ENCODE measurements at places on chromosomes 3 and 15. TPM values are rescaled to one million over a fixed set of nuclear protein-coding genes. Genes with fewer than 3 reads are reported as not detected.

The VILL gene
- 6.7 TPM for total RNA-seq

The MYRIP gene
- total RNA-seq = under 0.01 TPM

GRCh38 chr3:45123581-45124269 is 22.5 kb downstream of the CDCP1 start:
- DNase-seq = peak; percentile 96

GRCh38 chr3:49733551-49733950 is 9.8 kb upstream of the GMPPB start:
- DNase-seq = no peak

- no peak for DNase-seq
Measured at GRCh38 chr3:125959317-125960065, 9.5 kb upstream of the ROPN1B start.

The CCR8 gene
- not detected for total RNA-seq

GRCh38 chr3:53881691-53882593 is at the start of gene ACTR8:
TSS of gene ACTR8 (minus strand) at chr3:53882152. CDS start at chr3:53882101, 51 bp downstream.
- peak; percentile 86 for DNase-seq

- no peak for DNase-seq
Measured at GRCh38 chr3:172438186-172438585, 10.1 kb downstream of the GHSR start.

GRCh38 chr15:50414624-50415023 is 9.6 kb upstream of the USP8 start:
- no peak for DNase-seq

GRCh38 chr15:40845036-40845435 is 1.2 kb downstream of the SPINT1 start:
- DNase-seq = no peak

DNA sequence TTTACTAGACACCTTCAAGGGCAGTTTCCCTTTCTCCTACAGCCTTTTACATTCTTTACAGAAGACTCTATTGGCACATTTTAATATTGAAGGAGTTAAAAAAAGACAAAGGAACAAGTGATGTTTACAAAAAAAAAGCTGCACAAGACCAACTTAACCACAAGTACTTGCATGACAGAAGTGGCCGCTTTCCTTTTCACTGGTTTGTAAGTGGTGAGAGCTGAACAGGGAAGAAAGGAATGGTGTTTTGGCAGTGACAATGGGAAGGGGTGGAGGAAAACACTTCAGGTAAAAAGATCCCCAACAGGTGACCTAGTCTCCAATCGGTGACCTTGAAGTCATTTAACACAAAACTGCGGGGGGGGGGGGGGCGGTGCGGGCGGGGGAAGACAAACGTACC is 1.1 kb downstream of the WDR72 start:
- no peak for DNase-seq

DNA sequence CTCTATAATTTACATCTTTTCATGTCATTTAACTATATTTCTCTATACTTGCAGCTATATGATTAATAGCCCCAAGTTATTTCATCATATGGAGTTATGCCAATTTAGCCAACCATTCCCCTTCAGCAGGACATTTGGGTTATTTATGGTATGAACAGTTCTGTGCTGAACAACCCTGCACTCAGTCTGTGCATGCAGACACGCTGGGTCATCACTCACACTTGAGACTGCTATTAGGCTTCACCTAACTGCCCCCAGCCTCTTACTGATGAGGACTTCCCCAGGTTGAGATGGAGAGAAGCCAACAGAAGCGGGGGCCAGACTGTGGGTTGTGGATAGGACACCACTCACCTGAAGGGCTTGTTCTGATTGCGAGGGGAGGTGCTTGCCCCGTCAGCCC is 7.3 kb downstream of the TADA3 start:
- peak; percentile 52 for DNase-seq

The FOXB1 gene
- total RNA-seq = not detected

The SOX14 gene
- not detected for total RNA-seq

The NPAP1 gene
- not detected for total RNA-seq

GRCh38 chr3:55882006-55882405 is 394.9 kb upstream of the WNT5A start:
- no peak for DNase-seq

The VIPR1 gene
- total RNA-seq = not detected

GRCh38 chr15:57559875-57560274 is 31.8 kb upstream of the MYZAP start:
- DNase-seq = peak; percentile 40

DNA sequence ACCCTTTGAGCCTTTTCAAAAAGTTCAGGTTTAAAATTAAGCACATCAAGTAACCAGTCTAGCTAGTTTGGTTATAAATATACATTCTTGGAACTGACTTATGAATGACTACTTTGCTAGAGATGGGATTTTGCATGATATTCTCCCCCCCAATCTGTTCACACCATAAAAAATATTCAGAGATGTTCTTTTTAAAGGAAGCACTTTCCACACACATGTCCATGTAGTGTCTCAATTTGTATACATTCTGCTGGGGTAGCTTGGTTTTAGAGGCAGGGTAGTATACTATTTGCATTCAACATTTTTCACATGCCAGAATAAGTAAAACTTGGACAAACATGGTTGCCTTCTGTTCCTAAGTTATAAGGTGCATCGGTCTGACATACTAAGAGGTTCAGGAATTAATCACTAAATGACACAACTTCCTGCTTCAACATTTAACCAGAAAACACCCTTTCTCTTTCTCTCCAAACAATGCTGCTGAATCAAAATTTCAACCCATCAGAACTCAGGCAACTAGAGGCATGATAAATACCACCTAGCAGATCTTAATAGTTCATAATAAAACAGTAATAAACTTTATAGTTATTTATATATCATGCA is 57.0 kb downstream of the SUMF1 start:
- no peak for DNase-seq

- DNase-seq = no peak
Measured at GRCh38 chr3:153036846-153037245, 125.2 kb upstream of the RAP2B start.

- no peak for DNase-seq
Measured at GRCh38 chr3:39112113-39112512, 4.6 kb downstream of the TTC21A start.

The PRR20G gene
- total RNA-seq = not detected

GRCh38 chr3:194632809-194633348 is 340 bp downstream of the TMEM44 start:
- peak; percentile 31 for DNase-seq

DNA sequence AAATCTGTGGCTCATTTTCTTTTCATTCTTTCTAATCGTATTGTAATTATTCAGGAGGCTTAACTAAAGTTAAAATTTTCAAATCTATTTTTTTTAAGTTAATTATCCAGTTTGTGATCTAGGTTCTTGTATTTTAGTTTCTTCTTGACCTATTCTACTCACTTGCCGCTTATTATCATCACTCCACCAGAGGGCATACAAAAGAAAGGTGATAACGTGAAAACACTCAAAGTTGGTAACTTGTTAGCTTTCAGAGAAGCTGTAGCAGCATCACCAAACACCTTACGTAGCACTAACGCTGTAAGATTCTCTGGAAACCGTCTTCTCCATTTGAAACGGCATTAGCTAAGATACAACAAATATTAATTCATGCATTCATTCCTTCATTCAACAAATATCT is 4.8 kb downstream of the GNB4 start:
- peak; percentile 55 for DNase-seq

The OSBPL10 gene
- 7.1 TPM for total RNA-seq

The PPM1M gene
- 38.8 TPM for total RNA-seq

The COL6A5 gene
- total RNA-seq = under 0.01 TPM

The MAPK6 gene
- total RNA-seq = 56.0 TPM

GRCh38 chr3:45021524-45022297 is 4.4 kb upstream of the CLEC3B start:
- no peak for DNase-seq

The PP2D1 gene
- not detected for total RNA-seq

GRCh38 chr3:192422321-192422996 is 304.9 kb downstream of the FGF12 start:
- DNase-seq = peak; percentile 86

DNA sequence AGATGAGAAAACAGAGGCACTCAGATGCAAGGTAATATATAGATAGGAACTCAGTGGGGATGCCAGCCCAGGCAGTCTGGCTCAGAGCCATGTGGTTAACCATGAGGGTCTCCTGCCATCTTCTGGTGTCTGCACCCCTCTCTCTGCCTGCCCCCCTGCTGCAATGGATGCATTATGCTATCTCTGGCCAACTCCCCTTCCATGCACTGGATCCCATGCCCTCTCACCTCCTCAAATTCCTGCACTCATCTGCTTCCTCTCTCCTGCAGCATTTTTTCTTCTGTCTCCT is 163.2 kb downstream of the STT3B start:
- no peak for DNase-seq

The GCSAM gene
- total RNA-seq = not detected

DNA sequence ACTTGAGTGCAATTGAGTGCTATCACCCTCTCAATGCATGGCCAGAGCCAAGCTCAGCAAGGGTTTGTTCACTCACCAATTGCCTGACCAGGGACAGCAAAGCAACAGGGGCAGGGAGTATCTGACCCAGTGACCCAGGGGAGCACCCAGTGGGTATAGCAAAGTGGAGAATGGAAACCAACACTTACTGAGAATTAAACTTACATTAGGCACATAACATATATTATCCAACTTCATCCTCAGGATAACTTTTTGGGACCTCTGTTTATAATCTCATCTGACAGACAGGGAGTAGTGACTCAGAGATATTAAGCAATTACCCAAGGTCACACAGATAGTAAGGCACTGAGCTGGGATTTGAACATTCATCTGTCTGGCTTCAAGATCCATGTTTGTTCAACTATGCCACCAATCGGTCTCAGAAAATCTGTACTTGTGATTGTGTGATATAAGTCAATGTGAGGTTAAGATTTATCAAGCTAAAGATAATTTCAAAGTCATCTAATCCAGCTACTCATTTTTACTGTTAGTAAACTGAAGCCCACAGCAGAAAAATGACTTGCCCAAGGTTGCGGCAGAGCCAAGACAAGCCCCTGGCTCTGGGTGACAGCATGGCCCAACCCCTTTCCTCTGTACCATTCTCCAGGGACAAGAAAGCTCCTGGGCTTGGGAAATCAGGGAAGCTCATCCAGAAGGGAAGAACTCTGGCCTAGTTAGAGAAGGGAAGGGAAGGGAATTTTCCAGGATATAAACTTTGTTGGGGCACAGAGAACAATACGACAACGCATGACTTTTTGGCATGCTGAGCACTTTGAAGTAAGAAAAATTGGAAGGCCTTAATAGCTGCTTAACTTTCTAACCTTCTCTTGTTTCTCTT is 138.0 kb upstream of the SMAD3 start:
- no peak for DNase-seq

The CPN2 gene
- total RNA-seq = not detected

The SPINK8 gene
- total RNA-seq = not detected

DNA sequence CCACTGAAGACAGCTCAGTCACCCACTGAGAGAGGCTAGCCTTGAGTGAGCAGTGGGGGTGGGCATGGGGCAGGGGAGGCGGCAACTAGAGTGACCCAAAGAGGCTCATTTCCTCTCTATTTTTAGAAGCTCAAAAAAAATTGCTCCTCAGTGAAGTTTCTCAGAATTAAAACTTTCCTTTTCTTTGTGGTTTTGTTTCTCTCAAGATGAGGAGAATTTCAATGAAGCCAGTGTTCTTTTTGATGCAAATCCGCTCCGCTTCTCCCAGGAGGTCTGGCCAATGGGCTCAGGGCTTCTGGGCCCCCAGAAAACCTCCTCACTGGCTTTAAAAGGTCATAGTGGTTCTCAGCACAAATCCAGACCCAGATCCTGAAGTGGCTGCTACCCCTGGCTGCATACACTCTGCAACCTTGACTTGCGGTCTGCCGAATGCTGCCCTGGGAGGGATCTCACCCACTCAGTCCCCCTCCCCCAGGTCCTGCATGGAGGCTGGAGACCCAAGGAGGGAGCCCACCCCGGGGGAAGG is at the start of gene ACSBG1:
TSS of gene ACSBG1 (minus strand) at position 51 of the 526 bp plus-strand sequence. CDS start 64 bp downstream, outside the sequence.
- DNase-seq = no peak

- no peak for DNase-seq
Measured at GRCh38 chr3:29268651-29269050, 12.2 kb upstream of the RBMS3 start.

The SCG5 gene
- total RNA-seq = 46.2 TPM

The FAM81A gene
- 0.33 TPM for total RNA-seq

DNA sequence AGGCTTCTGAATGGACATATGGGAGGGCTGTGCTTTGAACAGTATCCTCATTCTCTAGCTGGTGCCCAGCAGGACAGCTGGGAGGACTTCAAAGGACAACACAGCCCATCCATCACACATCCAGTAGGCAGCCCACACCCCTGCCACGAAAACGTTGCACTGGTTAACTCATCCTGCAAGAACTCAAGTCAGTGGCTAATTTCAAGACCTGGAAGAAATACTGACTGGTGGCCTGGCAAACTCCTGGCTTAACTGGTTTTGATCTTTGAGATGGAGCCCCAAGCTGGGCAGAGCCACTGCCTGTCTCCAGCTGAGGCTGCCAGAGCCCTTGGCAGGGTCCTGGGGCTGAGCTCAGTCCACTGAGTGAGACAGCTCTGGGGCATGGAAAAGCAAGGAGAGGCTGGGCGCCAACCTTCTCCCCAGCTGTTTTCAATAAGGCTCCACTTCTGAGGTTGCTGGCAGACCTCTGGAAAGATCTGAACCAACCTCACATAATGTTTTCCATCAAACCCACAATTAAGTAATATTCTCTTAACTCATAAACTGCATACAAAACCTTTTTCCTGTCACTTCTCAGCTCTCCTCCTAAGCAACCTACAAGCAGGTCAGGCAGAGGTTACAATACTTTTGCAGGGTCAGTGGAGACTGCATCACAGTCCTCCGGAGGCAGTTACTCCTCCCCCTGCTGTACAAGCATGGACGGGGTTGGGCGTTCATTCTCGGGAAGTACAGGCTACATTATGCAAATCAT is 110.3 kb downstream of the MYLK start:
- peak; percentile 97 for DNase-seq

The PTX3 gene
- 464 TPM for total RNA-seq

GRCh38 chr15:72521682-72522081 is 47.6 kb downstream of the ARIH1 start:
- peak; percentile 19 for DNase-seq

- DNase-seq = no peak
Measured at GRCh38 chr3:100761211-100761942, 52.1 kb downstream of the TFG start.

GRCh38 chr15:29668120-29668602 is 154.1 kb downstream of the TJP1 start:
- DNase-seq = peak; percentile 90
